Thymus (tissue), 14 donors: ENCODE measurements at places on chromosomes 4 and X.

GRCh38 chr4:175306436-175306835 is 388.3 kb downstream of the ADAM29 start:
- no peaks in the 10 kb centered on the region for H3K27me3 ChIP-seq
- DNase-seq: no peak
- no peak overlapping the region for H3K27ac ChIP-seq

DNA sequence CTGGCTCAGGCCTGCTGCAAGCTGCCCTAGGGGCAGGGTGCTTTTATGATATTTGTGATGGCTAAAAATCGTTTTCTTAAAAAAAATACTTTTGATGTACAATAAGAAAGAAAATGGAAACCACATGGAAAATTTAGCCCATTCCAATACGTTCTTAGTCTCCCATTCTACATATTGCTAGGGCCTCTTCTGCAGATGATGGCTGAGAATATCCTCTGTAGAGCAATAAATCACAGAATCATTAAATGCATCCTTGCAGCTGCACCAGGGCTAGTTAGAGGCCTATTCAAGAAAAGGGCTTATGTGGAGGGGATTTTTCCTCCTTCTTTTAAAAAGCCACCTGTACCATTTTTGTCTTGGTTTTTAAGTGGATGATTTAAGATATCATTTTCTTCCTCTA is 97.6 kb upstream of the C1GALT1C1 start:
- H3K27ac ChIP-seq: no peak overlapping the region
- H3K4me3 ChIP-seq: no peak overlapping the region
- H3K4me1 ChIP-seq: no peaks in the 10 kb centered on the region
- DNase-seq: no peak
- no peaks in the 10 kb centered on the region for H3K27me3 ChIP-seq

DNA sequence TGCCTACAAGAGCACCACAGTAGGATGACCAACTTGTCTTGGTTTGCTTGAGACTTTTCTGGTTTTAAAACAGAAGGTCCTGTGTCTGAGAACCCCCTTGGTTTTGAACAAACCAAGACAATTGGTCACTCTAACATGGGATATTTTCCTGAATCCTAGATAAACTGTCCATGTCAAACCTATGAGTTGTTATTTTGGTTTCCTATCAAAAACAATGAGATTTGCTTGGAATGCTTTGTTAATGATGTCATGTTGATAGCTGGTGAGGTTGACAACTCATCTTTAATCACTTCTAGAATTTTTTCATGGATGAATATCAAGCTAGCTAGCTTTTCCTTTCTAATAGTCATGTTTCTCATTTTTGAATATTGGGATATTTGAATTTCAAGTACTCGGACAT is 518.3 kb upstream of the ARX start:
- no peaks in the 10 kb centered on the region for H3K4me1 ChIP-seq
- H3K27ac ChIP-seq: no peak overlapping the region
- no peaks in the 10 kb centered on the region for H3K27me3 ChIP-seq
- no peak overlapping the region for H3K4me3 ChIP-seq
- H3K36me3 ChIP-seq: no peaks in the 10 kb centered on the region

DNA sequence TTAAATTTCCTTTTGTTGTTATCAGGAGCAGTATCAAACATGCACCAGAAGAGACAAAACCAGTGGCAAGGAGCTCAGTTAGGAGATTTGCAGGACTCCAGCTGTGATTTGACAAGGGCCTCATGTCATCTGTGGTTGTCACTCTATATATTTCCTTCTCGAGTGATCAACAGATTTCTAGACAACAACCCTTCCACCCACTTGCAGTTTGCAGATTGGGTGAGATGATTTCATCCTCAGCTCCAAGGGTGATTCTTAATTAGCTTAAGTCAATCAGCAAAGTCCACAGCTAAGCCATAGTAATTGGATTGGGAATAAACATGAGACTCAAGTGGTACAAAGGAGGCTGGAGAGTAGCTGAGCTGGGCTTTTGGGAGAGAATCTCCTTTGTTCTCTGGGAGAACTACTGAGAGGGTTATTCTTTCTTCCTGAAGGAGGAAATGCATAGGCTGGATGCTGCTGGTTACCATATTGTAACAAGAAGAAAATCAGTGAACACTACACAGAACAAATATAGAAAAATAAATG is 192.8 kb downstream of the PPARGC1A start:
- no peaks in the 10 kb centered on the region for H3K36me3 ChIP-seq
- H3K27ac ChIP-seq: no peak overlapping the region
- H3K4me1 ChIP-seq: no peaks in the 10 kb centered on the region
- no peak overlapping the region for H3K4me3 ChIP-seq
- H3K27me3 ChIP-seq: no peaks in the 10 kb centered on the region

DNA sequence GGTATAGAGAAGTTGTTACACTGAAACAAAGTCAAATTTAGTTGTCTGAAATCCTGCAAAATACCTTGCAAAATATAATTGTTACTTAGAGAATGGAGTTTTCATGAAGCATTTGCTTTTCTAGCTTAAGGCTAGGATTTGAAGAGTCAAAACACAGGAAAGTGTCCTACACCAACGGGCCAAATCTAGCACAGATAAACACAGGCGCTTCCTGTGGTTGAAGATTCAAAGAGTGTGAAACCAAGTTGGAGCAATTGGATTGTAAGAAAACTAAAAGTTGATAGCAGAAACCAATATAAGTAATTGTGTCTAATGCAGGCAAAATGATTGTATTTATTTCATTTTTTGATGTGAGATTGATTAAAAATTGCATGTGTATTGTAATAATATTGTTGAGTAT is 2002.5 kb upstream of the TENM3 start:
- no peak for DNase-seq
- H3K4me1 ChIP-seq: no peaks in the 10 kb centered on the region
- no peak overlapping the region for H3K4me3 ChIP-seq
- no peaks in the 10 kb centered on the region for H3K36me3 ChIP-seq
- no peaks in the 10 kb centered on the region for H3K27me3 ChIP-seq

DNA sequence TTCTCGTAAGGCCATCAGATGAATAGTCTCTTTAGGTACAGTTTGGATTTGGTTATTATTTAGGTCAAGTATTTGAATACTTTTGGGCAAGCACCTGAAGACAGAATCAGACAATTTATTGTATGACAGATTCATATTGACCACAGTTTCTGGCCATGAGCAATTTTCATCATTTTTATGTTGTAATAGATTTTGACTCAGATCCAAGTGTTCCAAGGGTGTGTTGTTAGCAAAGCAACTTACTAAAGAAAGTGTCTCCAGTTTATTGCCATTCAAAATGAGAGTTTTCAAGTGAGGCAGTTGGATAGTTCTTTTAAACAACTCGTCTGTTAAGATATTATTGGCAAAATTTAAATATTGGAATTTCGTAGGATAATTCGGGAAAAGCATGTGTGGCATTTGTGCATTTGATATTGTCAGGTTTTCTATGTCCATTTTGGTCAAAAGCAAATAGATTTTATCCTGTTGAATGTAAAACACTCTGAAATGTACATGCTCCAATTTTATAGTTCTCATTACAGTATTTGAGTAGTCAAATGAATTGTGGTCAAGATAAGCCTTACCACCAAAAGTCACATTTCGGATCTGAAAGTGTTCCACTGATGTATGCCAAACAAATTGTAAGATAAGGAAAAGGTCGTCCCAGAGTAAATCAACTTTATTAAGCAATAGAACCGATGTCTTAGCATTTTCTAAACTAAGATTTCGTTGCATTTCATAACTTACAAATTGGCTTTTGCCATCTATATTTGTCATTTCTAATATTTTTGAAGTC is 8.4 kb downstream of the TLR10 start:
- no peaks in the 10 kb centered on the region for H3K4me1 ChIP-seq
- H3K36me3 ChIP-seq: no peaks in the 10 kb centered on the region
- no peak for DNase-seq
- H3K27me3 ChIP-seq: no peaks in the 10 kb centered on the region
- H3K4me3 ChIP-seq: no peak overlapping the region

GRCh38 chr4:47642191-47642830 is 157.2 kb downstream of the ATP10D start:
- DNase-seq: no peak
- H3K4me1 ChIP-seq: no peaks in the 10 kb centered on the region
- H3K4me3 ChIP-seq: no peak overlapping the region
- H3K36me3 ChIP-seq: no peaks in the 10 kb centered on the region
- no peak overlapping the region for H3K27ac ChIP-seq

DNA sequence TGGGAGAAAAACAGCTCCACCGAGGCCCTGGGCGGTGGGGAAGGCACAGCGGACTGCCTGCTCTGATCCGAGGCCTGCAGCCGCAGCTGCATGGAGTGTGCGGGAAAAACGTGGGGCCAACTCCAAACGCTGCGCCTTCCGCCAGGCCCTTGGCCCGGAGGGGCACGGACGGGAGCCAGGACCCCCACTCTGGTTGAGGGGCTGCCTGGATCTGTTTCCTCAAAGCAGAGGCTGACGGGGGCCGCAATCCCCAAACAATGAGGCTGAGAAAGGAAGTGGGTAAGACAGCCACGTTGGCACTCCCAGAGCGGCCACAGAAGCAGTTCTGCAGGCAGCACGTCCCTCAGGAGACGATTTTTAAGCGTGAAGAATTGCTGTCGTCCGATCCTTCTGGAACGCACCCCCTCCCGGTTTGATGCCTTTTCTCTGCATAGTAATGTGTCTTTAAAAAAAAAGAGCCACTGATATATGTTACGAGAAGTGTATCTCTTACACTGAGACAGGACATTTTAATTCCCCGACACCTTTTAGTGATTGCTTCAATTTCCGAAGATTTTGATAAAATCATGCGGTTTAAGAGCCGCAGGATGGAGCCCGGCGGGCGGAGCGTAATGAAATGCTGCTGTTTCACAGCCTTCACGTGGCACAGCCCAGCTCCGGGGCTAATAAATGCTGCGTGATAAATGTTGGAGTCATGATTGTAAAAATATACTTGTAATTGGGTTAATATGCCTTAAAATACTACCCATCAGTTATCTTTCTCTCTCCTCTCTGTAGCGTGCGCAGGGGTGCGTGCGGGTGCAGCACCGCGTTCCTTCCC is 85.7 kb downstream of the FAM53A start:
- H3K27ac ChIP-seq: no peak overlapping the region
- no peak for DNase-seq
- no peaks in the 10 kb centered on the region for H3K4me1 ChIP-seq
- H3K36me3 ChIP-seq: no peaks in the 10 kb centered on the region
- H3K4me3 ChIP-seq: no peak overlapping the region

- H3K27ac ChIP-seq: no peak overlapping the region
- no peaks in the 10 kb centered on the region for H3K36me3 ChIP-seq
- H3K4me1 ChIP-seq: no peaks in the 10 kb centered on the region
- no peaks in the 10 kb centered on the region for H3K27me3 ChIP-seq
Measured at GRCh38 chr4:116733370-116733769, 352.0 kb downstream of the TRAM1L1 start.

DNA sequence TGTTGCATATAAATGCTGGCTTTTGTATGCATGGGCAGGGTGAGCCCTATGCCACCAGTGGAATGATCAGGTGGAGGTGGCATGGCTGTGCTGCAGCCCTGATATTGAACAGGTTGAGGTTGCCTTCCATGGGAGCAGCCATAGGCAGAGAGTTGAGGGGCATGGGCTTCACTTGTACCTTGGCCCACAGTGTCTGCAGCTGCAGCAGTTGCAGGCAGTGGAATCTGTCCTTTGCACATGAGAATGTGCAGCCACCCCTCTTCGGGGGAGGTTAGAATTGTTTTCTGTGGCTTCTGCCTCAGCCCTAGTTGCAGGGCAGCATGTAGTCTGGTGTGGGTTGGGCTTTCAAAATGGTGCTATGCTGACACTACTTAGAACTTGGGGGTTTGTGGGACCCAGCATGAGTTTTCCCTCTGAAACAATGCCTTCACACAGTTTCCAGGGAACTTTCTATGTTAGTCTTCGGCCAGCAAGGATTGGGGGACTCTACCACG is 25.4 kb upstream of the VSIG1 start:
- no peaks in the 10 kb centered on the region for H3K27me3 ChIP-seq
- no peak for DNase-seq

GRCh38 chr4:54568184-54568583 is 89.6 kb upstream of the KIT start:
- H3K27me3 ChIP-seq: no peaks in the 10 kb centered on the region
- H3K27ac ChIP-seq: no peak overlapping the region
- no peak for DNase-seq
- H3K4me3 ChIP-seq: no peak overlapping the region
- H3K4me1 ChIP-seq: peaks cover 9% of the 10 kb centered on the region

GRCh38 chrX:82370978-82371646 is 1137.0 kb upstream of the POU3F4 start:
- H3K27ac ChIP-seq: no peak overlapping the region
- no peaks in the 10 kb centered on the region for H3K36me3 ChIP-seq
- DNase-seq: no peak
- H3K4me1 ChIP-seq: no peaks in the 10 kb centered on the region
- no peaks in the 10 kb centered on the region for H3K27me3 ChIP-seq

DNA sequence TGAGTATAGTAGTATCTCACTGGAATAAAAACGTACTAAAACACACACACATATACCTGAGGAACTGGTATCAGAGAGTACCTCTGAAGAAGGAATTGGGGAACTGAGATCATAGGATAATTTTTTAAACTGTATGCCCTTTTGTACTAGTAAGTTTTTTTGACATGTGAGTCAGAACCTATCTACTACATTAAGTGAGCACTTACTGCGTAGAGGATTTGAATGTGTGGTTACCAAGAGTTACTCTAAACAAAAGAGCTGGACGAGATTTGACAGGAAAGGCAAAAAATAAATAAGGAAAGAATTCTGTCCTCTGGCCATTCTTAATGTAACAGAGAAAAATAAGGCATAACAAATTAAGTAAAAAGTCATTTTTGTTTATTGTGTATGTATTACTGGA is 546.5 kb upstream of the FAT1 start:
- no peaks in the 10 kb centered on the region for H3K27me3 ChIP-seq
- no peak overlapping the region for H3K27ac ChIP-seq
- H3K4me1 ChIP-seq: no peaks in the 10 kb centered on the region
- no peaks in the 10 kb centered on the region for H3K36me3 ChIP-seq
- H3K4me3 ChIP-seq: no peak overlapping the region
- DNase-seq: no peak
